ENCODE measurements at places on chromosomes 16 and 17.

DNA sequence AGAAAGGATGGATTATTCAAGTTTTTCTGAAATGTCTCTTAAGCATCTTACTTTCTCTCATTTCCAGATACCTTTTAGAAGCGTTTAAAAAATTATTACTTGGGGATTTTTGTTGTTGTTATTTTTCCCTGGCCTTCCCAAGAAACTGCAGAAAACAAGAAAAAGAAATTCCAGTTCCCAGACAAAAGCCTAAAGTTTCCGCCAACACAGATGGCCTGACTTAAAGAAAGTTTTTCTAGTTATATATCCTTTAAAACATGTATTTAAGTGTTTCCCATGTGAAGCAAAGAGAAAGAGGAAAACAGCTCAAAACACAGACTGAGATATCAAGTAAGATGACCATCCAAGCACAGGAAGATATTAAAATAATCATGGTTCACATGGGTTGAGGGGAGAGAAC, 401.7 kb upstream of the MAF start:
- no peak for DNase-seq

- DNase-seq, result no peak
Observed at GRCh38 chr17:19320876-19321275, 41.6 kb downstream of the B9D1 start.

GRCh38 chr16:56695246-56695645, 13.0 kb downstream of the MT1X start:
- DNase-seq, result no peak

GRCh38 chr17:27538156-27538955, 82.1 kb downstream of the KSR1 start:
- no peak for DNase-seq

DNA sequence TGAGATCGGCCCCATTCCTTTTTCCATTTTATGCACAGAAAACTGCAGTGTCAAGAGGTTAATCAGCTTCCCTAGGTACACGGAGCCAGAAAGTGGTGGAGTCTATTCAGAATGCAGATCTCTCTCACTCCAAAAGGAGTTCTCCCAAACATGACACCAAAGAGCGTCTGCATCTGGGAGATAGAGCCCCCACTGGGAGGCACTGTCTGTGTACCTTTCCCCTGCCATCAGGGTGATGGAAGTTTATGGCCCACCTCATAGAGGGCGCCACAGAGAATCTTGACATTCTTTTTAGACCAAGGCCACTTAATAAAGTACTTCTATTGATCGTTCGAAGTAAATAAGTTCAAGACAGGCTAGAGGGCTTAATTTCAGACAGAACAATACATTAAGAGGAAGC, 493.7 kb upstream of the ERCC4 start:
- no peak for DNase-seq

GRCh38 chr17:73433501-73433900, 121.7 kb upstream of the CDC42EP4 start:
- no peak for DNase-seq

DNA sequence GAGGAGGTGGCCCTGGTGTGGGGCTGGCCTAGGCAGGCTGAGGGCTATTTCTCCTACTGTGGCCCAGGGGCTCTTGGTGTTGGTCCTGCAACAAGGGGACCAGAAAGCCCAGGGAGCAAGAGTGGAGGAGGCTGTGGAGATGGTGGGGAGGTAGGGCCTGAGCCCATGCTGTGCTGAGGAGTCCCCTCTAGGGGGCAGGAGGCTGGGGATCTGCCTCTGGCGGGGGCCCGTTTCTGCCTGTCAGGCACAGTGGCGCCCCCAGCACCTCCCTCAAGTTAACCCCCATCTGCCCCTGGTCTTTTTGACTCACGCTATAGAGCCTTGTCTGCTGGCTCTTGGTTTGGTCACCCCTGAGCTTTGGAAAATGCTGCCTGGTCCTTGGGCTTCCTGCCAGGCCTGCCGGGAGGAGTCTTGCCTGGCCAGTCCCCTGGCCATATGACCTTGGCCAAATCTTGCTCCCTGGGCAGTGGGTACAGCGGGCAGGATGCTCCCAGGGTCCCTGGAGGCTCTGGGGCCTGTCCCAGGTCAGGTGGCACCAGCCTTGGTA, 5.9 kb downstream of the BAIAP2 start:
- DNase-seq, result no peak

- no peak for DNase-seq
Observed at GRCh38 chr16:79165506-79165905, 435.0 kb downstream of the MAF start.

DNA sequence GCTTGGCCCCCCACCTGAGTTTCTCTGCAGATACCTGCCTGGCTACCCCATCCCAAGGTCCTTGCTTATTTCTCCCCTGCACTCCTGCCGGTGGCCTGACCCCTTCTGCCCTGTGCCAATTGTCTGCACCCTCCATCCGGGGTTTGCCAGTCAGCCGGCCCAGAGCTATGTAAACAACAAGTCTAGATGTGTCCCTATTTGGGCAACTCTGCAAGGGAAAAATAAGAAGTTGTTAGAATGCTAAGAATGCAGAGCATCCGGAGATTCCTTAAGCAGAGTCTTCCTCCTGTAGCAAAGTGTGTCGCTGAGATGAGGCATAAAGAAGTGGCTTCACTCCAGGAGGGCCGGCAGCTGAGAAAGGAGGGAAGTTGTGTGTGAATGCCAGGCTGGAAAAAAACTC, 46.6 kb downstream of the RGS9 start:
- DNase-seq, result no peak

GRCh38 chr16:68289621-68290329, 21.0 kb downstream of the SLC7A6OS start:
- DNase-seq, result no peak

GRCh38 chr16:49967012-49967559, 57.9 kb upstream of the CNEP1R1 start:
- no peak for DNase-seq

- no peak for DNase-seq
Observed at GRCh38 chr17:40032322-40033320, 17.4 kb downstream of the CSF3 start.

GRCh38 chr17:67500261-67500660, 123.2 kb downstream of the PITPNC1 start:
- DNase-seq, result no peak
